ENCODE measurements at places on chromosomes 7 and 10.
A peak's percentile ranks its signal among the peaks of the same experiment; 100 is the strongest.

DNA sequence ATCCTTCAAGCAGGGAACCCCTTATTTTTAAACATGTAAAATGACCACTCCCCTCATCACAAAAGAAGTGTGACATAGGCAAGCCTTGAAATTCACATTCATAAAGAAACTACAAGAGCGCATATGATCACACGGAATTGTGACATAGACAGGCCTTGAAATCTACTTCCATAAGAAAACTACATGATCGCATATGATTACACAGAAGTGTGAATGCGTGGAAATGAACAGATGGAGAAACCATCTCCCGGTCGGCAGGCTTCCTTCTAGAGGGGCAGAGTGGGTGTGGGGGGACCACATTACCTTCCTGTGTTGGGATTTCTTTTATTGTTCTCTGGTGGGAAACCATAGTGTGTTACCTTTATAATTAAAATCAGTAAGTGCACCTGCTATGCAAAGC, 285.1 kb upstream of the ADARB2 start:
- DNase-seq, result no peak

DNA sequence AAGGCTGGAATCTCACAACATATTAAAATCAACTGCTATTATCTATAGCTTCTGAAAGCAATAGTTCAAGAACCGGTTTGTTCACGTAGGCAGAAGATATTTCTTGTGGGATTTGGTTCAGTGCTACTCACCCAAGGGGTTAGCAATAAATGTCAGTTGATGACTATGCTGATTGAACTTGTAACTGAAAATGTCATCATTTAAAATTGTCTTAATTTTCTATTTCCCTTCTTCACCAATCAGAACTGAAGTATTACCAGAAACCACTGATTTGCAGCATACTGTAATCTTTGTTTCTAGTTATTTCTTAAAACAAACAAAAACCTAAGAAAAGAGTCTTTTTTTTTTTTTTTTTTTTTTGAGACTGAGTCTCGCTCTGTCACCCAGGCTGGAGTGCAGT, 46.1 kb downstream of the CPEB3 start:
- DNase-seq, result no peak

DNA sequence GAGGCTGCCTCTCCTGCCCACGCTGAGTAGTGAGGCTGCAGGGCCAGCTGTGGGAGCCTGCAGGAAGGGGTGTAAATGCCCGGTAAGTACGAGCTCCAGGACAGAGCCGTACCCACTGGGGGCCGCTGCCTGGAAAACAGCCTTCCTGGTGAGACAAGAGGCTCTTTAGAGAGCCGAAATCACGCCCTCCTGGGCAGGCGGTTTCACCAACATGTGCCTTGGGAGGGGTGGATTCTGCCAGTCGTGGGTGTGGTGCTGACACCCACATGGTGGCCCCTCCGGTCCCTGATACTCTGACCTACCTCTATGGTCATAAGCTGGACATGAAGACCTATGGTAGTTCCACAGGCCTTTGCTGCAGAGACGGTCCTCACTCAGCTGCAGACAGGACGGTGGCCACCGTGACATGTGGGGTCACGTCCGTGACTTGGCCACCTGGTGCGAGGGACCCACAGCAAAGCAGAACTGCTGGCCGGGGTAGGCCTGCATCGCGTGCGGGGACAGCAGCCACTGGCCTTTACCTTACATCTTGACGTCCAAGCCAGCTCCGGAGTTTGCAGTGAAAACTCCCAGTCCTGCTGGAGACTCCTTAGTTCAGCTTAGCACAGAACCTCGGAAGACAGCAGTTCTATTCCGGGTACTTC, 46.9 kb downstream of the PITRM1 start:
- DNase-seq, result no peak

DNA sequence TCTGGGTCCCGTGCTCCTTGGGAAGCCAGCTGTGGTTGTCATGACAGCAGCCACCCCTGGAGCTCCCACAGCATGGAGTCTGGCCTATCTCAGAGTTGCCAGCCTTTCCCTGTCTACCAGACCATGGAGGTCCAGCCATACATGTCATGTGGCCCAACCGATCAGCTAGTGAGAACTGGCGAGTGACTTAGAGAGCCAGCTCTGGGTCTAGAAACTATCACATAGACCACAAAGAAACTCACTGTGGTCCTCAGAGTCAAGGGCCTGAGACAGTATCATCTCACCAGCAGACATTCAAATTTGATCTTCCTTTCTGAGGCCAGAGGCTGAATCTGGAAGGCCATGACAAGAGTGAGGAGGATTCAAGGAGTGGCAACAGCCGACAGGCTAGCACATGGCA, 223.3 kb upstream of the GPR26 start:
- DNase-seq, result no peak

GRCh38 chr7:82413237-82413636, 30.3 kb downstream of the CACNA2D1 start:
- DNase-seq, result peak; percentile 63

GRCh38 chr7:18041191-18041590, 13.5 kb upstream of the PRPS1L1 start:
- DNase-seq, result no peak

DNA sequence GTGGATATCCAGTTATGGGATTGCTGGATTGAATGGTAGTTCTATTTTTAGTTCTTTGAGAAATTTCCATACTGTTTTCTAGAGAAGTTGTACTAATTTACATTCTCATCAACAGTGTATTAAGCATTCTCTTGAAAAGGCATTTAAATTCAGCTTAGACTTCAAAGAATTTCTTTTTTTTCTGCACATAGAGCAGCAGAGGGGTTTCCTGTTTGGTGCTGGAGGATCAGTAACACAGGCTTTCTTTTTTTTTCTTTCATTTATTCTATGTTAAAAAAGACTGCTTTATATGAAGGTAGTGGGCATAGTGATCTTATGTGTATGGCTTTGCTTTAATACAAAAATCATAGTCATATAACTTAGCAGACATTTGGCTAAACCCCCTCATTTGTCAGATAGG, 47.6 kb upstream of the TARP start:
- no peak for DNase-seq

DNA sequence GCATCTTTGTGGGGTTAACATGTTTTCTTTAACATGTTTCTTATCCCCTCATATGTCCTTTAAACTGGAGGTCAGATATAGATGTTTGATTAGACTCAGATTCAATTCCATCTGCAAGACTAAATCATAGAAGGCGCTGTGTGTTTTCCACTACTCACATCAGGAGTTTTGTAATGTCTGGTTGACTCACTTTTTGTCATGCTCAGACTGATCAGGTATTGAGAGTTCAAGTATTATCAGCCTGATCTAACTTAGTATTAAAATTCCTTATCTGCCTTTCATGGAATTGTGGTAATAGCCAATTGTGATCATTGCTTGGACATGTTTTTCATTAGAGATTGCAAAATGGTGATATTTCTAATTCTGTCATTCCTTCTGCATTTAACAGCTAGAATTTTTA, 30.2 kb downstream of the ENTPD7 start:
- DNase-seq, result no peak

DNA sequence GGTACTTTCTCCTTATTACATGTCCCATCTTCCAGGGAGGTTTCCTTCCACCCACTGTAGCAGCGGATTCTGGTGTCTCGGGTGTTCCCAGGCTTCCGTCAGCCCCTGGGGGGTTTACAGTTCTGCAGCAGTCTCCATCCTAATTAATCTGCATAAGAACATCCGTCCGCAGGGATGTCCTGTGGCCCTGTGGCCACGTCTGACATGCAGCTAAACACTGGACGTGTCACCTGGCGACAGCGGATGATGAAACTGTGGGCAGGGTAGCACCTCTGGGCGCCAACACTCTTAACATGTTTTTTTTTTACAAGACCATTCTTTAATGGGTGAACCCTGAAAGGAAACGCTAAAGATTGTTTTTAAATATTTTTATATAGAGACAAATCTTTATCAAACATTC, 58.2 kb downstream of the DIP2C start:
- no peak for DNase-seq

GRCh38 chr7:114708646-114709045, 213.2 kb upstream of the MDFIC start:
- DNase-seq, result peak; percentile 81

DNA sequence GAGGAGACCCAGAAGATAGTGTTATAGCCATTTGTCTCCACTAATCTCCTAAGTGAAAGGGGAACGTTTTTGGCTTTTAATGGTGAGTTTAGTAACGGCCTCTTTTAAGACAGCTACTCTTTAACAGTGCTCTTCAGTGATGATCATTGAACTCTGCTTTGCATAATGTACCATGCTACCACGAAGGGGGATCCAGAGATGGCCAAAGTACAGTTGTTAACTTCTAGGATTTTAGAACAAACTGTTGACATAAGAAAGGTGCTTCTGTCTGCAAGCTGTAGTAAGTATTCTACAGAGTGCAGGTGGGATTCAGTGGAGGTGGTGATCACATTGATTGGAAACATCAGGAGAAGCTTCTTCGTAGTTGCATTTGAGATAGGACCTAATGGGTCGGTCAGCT, 114.1 kb upstream of the RPA3 start:
- DNase-seq, result no peak

GRCh38 chr7:20482071-20482470, 133.4 kb upstream of the ABCB5 start:
- no peak for DNase-seq

GRCh38 chr7:80208700-80209099, 74.1 kb downstream of the GNAI1 start:
- DNase-seq, result no peak

GRCh38 chr10:128122931-128123330, 3.3 kb downstream of the MKI67 start:
- no peak for DNase-seq

DNA sequence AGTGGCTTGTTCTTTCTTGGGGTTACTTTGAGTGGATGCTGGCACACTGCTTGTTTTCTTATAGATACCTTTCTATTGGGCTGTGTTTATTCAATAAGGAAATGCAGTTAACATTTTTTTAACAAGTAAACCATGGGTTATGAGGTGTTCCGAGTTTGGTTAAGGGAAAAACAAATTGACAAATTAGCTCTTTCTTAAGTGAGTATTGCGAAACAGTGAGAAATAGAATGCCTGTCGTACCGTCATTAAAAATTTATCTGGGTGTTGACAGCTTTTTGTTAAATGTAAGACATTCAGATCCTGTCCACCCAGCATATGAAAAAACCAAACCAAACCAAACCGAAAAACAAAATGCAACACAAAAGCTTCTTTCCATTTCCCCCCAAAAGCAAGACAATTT, 6.2 kb downstream of the CUX1 start:
- DNase-seq, result no peak

DNA sequence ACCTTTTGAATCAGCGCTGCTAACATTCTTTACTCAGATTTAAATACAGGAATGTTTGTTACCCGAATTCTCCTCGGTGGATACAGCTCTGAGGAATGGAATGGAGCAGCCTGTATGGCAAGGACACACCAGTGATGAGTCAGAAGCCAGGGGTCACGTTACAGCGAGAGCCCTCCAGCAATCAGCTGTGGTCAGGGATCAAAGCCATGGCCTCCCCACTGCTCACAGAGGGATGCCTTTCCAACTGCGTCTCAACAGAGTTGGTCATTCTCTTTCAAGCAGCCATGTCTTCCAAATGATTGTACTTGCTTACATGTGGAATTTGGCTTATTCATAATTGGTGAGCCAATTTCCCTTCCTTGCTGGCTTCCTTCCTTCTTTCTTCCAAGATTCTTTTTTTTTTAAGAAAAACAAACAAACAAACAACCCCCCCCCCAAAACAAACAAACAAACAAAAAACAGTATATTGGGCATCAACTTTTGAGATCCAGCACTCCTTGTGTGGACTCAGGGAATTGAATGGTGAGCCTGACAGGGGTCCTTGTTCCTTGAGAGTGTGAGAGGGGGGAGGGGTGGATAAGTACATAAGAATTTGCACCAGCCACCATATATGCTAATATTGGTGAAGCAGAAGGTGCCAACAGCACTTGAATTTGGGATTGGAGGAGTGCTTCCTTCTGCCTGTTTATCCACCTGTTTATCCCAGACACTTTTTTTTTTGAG, 100.2 kb downstream of the ATXN7L1 start:
- peak; percentile 5 for DNase-seq

DNA sequence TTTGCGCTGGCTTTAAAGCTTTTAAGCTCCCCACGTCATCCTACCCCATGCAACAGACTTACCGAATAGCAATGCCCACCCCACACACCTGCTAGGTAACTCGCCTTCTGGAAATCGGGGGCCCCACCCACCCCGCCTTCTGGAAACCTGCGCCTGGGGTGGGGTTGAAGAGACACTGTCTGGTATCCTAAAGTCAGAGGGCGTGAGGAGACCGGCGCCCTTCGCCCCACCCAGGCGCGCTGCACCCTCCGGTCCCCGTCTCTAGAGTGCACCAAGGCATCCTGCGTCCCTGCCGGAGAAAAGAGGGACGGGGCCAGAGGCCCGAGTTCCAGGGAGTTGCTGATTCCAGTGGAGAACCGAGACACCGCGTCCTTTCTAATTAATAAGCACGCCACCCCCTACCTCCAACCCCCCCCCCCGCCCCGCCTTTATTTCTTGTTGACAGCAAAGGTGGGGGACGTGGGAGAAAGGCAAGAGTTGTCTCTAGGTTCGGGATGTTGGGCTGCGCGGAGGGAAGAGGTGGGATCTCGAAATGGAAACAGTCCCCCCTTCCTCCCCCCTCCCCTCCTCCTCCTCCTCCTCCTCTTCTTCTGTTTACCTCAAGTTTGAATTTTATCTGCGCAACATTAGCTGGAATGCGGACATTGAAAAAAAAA, 220.9 kb upstream of the MKLN1 start:
- peak; percentile 65 for DNase-seq

- DNase-seq, result no peak
Measured at GRCh38 chr7:98051118-98051744, 55.4 kb upstream of the LMTK2 start.

GRCh38 chr7:1965579-1966294, 267.0 kb downstream of the MAD1L1 start:
- DNase-seq, result no peak

DNA sequence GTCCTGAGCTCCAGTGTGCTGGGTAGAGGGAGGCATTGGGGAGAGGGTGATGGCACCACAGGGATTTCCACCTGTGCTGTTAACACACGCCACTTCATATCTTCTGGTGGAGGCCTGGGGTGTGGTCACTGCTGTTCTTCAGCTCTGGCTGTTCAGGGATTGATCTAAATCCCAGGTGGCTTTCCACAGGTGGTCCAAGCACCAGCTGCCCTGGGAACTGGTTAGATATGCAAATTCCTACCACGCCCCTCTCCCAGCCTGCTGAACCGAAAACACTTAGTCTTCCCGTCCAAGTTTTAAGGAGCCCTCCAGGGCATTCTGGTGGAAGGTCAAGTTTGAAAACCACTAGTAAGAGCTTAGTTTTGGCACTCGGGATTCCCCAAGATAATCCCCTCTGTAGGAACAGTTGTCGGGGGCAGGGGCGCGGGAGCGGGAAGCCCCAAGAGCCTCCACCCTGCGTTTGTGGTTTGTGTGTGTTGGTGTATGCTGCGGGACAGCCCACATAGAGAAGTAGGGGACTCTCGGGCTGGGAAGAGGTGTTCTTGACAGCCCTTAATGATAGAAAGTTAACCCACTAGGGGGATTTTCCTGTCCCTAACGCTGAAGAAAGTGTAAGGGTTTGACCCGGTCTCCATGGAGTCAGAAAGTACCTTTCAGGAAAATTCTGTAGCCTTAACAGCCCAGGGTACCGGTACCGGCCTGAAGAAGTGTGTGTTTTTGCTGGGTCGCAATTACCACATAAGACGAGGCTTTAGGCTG, 5.1 kb downstream of the DEPP1 start:
- DNase-seq, result peak; percentile 87

GRCh38 chr10:65312876-65313275, 1613.0 kb upstream of the LRRTM3 start:
- DNase-seq, result no peak
